ENCODE measurements at places on chromosomes 5 and 9.

- DNase-seq: no peak
Measured at GRCh38 chr5:121273833-121274433, 577.7 kb upstream of the FTMT start.

DNA sequence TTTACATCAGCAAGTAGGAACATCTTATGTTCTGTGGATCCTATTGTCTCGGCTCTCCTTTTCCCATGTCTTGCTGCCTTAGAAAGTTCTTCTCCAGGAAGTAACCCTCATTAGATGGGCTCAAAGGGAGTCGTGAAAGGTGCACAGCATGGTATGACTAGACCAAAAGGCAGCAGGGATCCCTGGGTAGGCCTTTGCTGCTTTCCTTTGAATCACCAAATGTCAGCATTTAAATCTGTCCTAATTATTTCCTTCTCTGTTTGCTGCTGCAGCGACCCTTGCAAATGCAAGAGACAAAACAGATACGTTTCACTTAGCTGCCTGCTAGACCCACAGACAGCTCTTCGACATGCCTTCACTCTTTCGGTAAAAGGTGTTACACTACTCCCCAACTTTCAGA is 218.4 kb downstream of the ACTL7B start:
- DNase-seq: no peak

DNA sequence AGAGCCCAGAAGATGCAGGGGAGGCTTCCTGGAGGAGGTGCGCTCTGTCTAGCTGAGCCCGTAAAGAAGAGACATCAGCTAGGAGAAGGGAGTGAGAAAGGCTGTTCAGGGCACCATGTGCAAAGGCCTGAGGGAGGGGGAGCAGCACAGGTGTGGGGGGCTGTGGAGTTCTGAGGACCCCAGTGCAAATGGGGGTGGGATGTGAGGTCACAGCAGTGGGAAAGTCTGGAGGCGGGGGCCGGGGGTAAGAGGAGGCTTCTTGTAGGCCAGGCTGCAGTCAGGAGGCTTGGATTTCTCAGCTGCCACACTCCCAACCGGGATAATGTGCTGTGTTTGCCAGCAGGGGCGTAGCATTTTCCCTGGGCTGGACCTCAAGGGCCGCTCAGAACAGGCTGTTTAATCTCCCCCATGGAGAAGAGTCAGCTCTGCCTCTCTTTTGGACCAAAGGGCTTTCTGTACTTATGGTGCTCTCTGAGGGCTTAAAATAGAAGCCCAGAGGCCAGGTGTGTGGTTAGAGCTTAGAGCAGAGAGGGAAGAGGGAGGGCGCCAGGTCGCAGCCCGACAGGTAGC is 5.7 kb downstream of the NEURL1B start:
- DNase-seq: no peak

DNA sequence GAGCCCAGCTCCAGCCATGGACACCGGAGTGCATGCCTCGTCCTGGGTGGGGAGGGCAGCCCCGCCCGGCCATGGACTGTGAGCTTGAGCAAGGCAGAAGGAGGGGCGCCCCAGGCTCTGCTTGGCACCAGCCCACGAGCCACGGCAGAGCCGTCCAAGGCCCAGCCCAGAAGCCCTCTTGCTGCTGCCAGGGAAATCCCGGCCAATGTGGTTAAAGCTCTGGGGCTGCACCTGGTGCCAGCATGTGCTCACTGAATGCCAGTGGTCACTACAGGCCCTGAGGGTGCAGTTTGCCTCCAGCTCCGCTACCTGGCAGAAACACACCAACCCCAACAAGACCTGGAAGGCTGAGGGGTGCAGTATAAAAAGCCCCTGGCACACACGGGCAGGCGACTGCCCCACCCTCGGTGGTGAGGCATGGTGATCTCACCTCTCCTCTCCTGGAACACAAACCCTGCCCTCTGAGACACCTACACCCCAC is 11.8 kb downstream of the BRD3 start:
- no peak for DNase-seq

- no peak for DNase-seq
Measured at GRCh38 chr5:145446412-145446811, 388.7 kb downstream of the PRELID2 start.

DNA sequence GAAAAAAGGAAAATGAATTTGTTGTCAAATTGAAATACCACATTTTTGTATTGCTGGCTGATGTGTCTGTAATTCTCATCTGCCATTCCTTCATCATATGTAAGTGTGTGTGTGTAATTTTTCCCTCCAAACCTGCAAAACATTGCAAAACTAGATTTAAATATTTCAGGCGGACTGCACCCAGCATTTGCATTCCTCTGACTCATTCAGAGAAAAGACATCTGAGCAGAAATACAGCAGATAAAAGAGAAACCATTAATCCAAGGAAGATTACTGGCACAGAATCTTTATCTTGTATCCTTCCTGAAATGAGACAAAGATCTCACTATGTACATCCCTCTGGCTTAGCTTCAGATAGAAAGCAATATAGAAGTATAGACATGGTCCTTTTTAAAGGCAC is 275.3 kb downstream of the TMEM38B start:
- DNase-seq: no peak

GRCh38 chr5:133944263-133945185 is 23.9 kb downstream of the C5orf15 start:
- DNase-seq: peak; percentile 52

GRCh38 chr9:36492865-36493264 is 79.8 kb upstream of the MELK start:
- no peak for DNase-seq

All from nucleus accumbens (tissue), 56 donors.